ENCODE measurements at places on chromosomes 6 and 20.

DNA sequence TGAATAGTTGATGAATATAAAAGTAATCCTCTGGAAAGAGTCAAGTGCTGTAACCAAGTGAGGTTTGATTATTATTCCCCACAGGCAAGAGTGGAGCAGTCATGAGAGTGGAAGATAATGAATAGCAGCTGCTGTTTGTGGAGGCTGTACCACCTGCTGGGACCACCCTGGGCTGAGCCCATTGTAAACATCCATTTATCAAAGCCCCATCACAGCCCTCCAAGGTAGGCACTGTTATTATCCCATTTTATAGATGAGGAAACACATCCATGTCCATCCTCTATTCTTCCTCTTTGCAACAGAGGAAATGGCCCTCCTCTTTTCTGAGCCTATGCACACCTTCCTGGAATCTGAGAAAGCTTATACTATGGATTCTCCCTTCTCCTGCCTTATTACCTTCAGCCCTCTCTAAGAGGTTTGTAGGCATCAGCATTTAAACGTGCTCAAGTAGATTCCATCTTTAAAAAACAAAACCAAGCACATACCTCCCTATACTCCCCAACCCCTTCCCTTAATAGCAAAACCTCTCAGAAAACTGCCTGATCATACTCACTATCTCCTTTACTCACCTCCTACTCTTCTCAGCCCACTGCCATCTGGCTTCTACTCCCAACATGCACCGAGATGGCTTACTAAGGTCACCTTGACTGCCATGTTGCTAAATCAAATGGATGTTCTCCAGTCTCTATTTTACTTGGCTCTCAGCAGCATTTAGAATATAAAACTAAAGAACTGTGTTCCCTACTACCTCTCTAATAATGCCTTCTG, 37.1 kb downstream of the CDH22 start:
- no peak for DNase-seq

GRCh38 chr6:98146656-98147055, 687.7 kb upstream of the POU3F2 start:
- no peak for DNase-seq

- no peak for DNase-seq
These were observed 22.2 kb downstream of the CST8 start for GRCh38 chr20:23513164-23513563.

GRCh38 chr20:24208652-24209051, 220.1 kb upstream of the GGTLC1 start:
- DNase-seq = no peak

- no peak for DNase-seq
These were observed 95.1 kb upstream of the EXOC2 start for GRCh38 chr6:788058-788457.

DNA sequence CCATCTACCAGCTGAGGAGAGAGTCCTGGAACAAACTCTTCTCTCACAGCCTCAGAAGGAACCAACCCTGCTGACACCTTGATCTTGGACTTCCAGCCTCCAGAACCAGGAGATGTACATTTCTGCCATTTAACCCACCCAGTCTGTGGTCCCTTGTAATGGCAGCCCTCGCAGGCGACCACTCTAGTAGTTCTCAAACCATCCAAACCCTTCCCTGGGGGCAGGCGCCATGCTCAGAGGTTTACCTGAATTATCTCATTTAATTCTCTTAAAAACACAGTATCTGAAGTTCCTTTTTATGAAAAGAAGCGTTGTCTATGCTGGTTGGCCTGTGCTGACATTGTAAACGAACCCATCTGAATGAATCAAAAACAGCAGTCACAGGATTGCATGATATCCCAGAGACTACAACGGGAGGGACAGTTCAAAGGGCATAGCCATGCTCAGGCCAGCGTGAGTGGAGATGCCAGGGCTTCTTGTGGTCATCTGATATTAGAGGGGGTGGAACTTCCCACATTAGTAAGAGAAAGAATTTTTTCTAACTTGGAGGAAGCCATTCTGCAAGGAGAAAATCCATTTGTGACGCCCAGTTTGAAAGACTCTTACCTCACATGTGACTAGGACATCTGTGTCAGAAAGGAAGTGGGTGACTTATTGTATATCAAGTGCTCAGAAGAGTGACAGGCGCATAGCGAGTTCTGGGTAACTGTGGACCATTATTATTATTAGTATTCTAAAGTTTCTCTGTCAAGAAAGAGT, 17.2 kb upstream of the TAGAP start:
- no peak for DNase-seq

- no peak for DNase-seq
These were observed 211.4 kb upstream of the SGK1 start for GRCh38 chr6:134529305-134529704.

DNA sequence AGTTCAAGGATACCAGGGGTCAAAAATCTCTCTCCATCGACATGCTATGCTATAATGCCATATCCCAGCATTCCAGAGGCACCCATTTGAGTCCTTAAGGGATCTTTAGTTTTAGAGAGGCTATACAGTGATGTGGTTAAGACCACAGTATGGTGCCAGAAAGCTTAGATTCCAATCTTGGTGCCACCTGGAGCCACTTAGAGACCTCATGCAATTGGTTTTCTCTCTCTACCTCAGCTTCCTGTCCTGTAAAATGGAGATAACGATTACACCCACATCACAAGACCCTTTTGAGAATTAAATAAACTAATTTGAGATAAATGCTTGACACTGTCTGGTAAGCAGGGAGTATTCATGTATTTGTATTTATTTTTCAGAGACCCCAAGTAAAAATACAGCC, 39.0 kb downstream of the PLAGL1 start:
- no peak for DNase-seq

DNA sequence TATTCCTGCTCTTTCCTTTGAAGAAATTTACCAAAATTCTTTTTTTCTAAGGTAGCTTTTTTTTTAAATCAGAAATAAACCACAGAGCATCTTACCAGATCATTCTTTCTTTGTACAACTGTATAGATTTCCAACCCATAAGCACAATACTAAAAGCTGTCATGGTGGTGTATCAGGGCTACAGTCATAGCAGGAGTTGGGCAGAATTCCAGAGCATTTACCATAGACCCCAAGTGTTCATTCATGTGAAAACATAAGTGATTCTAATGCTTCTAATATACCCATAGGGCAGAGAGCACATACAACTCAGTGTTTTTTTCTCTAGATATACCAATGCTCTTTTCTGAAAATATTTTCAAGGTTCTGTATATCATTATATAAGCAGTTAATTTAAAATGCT, 392.5 kb downstream of the FRK start:
- DNase-seq = no peak

GRCh38 chr6:105966481-105966880, 119.7 kb upstream of the PRDM1 start:
- DNase-seq = no peak

DNA sequence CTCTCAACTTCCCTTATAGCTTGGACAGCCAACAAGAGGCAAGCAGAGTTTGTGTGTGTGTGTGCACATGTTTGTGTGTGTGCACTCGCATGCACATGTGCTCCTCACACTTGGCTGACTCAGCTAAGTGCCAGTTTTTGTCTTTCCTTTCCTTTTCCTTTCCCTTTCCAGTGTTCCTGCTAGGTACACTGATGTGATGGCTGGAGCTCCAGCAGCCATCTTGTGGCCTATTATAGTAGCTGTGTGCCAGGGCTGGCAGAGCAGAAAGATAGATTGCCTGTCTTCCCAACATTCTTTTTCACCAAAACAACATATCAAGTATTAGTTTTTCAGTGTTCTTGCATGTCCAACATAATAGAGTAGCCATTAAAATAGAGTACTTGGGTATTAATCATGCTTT, 79.5 kb downstream of the AK9 start:
- no peak for DNase-seq

- no peak for DNase-seq
These were observed 1107.8 kb upstream of the FLRT3 start for GRCh38 chr20:15445056-15445840.

- DNase-seq = no peak
These were observed 1.8 kb downstream of the EYA4 start for GRCh38 chr6:133242637-133243585.

DNA sequence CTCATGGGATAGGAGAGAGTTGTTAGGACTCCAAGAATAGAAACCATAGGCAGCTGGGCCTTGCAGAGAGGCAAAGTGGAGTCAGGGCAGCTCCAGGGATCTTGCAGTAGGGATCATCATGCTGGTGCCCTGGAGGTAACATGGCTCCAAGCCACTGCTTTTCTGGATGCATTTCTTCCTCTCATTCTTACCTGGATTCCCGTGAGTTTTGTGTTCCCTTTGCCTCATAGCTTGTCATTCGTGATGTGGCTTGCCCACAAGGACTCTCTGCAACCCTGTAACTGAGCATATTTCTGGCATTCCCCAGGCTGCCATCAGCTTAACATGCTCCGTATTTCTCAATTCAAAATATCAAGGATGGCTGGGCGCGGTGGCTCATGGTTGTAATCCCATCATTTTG, 5.3 kb downstream of the NHLRC1 start:
- no peak for DNase-seq

DNA sequence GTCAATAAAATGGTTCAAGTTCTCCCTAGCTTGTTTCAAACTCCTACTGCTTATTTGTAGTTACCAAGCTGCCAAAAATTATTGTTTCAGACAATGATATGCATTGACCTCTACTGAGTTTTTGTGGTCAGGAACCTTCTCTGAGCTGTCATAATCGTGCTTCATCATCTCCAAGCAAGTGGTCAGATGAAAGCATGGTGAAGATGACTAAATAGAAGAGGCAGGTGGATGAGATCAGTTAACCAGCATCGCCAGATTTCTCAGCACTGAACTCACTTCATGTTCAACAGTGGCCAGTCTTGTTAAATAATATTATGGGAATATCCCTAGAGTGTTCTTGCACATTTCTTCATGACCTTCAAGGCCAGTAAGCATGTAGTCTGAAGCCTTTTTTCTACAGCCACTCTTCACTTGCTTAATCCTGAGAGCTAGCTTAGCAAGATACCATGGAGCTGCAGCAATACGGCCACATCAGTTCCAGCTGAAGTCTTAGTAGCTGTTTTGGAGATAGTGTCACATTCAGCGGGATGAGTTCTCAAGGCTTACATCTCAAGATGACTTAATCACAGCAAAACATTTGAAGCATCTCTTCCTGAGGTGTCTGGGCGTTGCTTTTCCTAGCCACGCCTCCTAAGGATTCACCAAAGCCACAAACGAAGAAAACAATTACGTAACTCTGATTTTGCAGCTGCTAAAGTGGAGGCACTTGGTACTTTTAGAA, 101.6 kb upstream of the TMEM30A start:
- no peak for DNase-seq

- DNase-seq = no peak
These were observed 121.3 kb downstream of the STXBP5 start for GRCh38 chr6:147325557-147325956.

DNA sequence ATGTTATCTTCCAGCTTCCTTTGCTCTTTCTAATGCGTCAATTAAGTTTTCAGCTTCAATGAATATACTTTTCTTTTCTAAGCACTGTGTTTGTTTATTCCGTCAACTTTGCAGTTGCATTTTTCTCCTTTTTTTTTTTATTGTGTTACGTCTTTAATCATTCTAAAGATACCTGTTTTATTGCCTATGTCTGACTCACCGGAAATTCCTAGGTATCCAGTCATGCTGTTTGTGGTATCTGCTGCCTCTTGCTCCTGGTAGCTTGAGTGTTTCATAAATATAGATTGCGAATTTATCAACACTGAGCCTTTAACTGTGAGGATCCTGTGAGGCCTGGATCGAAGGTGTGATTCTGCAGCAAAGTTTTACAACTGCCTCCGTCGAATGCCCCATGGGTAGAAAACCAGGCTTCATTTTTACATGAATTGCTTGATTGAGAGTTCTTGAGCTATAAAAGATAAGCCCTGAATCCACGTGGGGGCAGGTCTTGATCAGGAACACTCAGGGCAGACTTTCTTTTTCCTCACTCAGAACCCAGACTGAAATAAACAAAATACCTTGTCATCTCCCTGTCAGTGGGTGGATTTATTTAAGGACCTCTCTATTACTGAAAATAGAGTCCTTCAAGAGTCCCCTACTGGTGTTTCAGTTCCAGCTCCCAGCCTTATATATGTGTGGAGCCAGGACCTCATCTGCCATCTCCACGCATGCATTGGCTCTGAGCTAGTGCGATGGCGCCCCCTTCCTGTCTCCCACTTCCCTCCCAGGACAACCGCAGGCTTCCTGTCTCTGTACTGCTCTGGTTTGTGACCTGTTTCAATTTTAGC, 60.1 kb upstream of the LRRC1 start:
- no peak for DNase-seq

GRCh38 chr6:16665992-16666391, 95.3 kb downstream of the ATXN1 start:
- no peak for DNase-seq

DNA sequence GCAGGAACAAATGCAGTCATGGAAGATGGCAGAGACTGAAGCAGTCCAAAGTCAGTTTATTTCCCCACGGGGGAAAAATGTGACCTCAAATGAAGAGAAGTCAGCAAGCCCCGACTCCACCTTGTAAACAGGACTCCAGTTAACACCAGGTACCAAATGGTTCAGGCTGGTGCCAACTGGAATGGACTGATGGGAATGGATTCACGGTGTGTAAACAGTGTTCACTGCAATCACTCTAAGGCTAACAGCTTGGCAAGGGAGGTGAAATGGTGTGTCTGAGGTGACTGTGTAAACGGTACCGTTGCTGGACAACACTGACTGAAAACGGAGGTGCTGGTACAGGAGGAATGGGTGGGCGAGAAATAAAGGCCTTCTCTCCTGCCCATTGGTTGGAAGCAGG, 12.0 kb downstream of the PLAGL2 start:
- DNase-seq = no peak

GRCh38 chr20:9460518-9460917, 53.9 kb upstream of the LAMP5 start:
- no peak for DNase-seq

DNA sequence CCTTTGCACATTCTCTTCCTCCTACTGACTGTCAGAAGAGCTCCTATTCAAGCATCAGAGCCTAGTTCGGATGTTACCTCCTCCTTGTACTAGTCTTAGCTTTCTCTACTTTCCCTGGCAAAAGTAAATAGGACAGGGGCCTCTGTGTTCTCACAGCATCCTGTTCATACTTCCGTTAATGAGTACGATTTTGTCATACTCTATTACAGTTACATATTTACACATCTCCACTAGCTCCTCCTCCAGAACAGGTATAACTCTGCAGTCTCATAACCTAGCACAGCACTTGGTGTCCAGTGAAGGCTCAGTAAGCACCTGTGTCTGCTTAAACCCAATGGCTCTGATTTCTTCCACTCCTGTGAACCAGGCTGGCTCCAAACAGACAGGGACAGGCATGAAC, 7.0 kb downstream of the ELMO2 start:
- no peak for DNase-seq

- no peak for DNase-seq
These were observed 25.6 kb upstream of the MBOAT1 start for GRCh38 chr6:20237677-20238460.

- DNase-seq = no peak
These were observed 50.3 kb upstream of the GFRAL start for GRCh38 chr6:55276745-55277530.

GRCh38 chr6:36526066-36526465, 21.2 kb downstream of the STK38 start:
- no peak for DNase-seq

Measured in stimulated activated CD4-positive, alpha-beta T cell treated with anti-CD3 and anti-CD28 coated beads, Interleukin-12 subunit alpha, Interleukin-12 subunit beta, amount 100 ng/mL, for 48 hours (primary cell).